ENCODE measurements at places on chromosomes 7 and 10.

DNA sequence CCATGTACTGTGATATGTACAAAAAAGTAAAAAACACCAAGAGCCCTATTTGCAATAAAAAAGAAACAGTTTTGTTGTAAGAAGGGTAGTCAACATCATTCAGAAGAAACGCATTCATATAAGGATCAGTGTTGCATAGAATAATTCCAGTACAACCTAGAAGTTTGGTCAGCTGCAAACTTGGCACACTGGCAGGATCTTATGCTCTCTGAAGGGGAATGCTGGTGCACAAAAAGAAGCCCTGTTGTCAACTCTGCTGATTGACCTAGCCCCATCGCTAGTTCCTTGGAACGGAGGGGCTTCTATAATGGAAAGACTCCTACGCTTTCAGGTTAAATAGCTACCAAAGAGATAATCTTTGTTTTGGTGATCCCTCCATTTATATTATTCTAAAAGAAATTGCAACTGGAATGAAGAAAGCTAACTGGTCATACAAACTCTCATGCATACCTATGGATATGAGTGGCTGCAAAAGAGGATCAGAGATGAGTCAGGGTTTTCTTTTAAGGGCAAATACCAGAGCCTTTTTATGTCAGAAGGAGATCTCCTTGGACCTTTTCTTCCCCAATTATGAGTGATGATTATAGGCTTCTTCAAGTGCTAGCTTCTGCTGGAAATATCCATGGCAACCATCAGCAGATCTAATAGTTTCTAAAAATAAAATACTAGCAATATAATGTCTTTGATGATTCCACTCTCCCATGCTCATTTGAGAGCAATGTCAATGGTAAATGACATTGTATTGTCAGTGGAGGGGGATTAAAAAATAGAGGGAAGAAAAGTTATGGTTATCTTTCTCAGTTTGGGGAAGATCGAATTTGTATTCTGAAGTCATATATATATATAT lies 312.4 kb upstream of the CACNA2D1 start:
- no peaks in the 10 kb centered on the region for H3K4me1 ChIP-seq
- no peak overlapping the region for H3K4me3 ChIP-seq
- no peaks in the 10 kb centered on the region for H3K36me3 ChIP-seq

- H3K36me3 ChIP-seq = no peaks in the 10 kb centered on the region
- no peak overlapping the region for H3K4me3 ChIP-seq
- no peak for DNase-seq
- H3K4me1 ChIP-seq = no peaks in the 10 kb centered on the region
Measured at GRCh38 chr10:104767745-104768144, 126.7 kb downstream of the SORCS3 start.

DNA sequence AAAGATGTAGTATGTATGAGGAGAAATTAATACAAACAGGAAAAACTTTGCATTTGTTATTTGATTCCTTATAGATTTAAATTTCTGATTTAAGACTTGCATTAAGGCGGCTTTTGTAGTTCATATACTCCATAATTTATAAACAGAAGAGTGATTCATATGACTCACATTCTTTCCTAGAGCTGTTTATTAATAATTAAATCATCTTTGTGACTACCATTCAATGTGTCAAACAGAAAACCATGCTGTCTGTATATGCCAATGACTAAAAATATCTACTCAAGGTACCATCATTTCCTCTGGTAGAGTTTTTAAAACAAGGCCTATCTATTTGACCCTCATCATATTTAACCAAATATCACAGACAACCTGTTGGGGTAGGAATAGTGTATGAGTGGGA lies 501.7 kb downstream of the PARD3 start:
- H3K4me3 ChIP-seq = no peak overlapping the region
- peaks cover 7% of the 10 kb centered on the region for H3K36me3 ChIP-seq
- no peak overlapping the region for H3K27ac ChIP-seq

GRCh38 chr7:133167300-133167699 lies 85.4 kb upstream of the CHCHD3 start:
- no peak for DNase-seq
- H3K27me3 ChIP-seq = no peaks in the 10 kb centered on the region

DNA sequence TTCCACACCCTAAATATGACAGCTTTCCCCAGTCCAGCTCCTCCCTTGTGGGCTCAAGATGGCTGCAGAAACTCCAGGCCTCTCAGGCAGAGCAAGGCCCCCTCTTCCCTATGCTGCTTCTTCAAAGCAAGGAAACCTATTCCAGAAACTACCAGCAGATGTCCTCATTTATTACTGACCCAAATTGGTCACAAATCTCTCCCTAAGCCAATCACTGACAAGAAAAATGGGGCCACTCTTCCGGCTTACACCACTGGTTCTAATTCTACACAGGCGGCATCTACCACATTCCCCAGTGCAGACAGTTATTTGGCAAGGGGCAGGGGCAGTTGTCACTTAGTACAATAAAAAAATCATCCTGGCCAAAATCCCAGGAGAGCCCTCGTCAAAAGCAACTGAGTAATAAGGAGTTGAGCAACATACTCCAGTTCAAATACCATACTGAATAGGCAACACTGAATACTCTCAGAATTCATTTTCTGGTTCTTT lies 150.4 kb downstream of the SFMBT2 start:
- no peak overlapping the region for H3K4me3 ChIP-seq
- peaks cover 24% of the 10 kb centered on the region for H3K4me1 ChIP-seq
- H3K27me3 ChIP-seq = no peaks in the 10 kb centered on the region
- H3K36me3 ChIP-seq = no peaks in the 10 kb centered on the region

DNA sequence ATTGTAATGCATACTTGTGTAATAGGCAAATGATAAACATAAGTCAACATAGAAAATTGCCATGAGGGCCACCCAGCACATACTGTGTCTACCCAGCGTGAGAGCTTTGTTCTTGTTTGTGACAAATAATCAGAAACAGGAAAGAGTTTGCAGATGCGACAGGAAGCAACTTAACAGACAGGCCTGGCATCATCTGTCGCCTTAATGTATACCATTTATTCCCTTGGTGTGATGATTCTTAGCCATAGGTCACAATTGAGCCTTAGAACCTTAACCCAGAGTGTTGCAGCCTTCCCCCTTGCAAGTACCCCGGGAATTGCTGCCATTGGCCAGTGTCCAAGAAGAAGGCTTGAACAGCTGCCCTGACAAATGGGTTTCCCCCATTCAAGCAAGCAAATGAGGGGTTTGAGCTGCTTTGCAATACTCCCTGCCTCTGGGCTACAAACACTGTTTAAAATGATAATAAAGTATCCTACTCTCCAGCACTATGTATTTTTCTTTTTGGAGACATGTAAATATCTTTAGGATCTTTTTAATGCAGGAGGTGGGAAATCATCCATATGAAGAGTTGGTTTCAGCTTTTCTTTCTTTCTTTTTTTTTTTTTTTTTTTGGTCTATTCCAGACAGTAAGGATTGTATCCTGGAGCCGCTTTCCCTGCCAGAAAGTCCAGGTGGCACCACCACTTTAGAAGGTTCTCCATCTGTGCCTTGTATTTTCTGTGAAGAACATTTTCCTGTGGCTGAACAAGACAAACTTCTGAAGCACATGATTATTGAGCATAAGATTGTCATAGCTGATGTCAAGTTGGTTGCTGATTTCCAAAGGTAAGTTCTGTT lies 80.0 kb downstream of the ZNF277 start:
- H3K27me3 ChIP-seq = no peaks in the 10 kb centered on the region
- H3K4me3 ChIP-seq = no peak overlapping the region
- H3K27ac ChIP-seq = no peak overlapping the region
- no peak for DNase-seq
- no peaks in the 10 kb centered on the region for H3K4me1 ChIP-seq
- H3K36me3 ChIP-seq = peaks cover 10% of the 10 kb centered on the region

- H3K36me3 ChIP-seq = no peaks in the 10 kb centered on the region
- no peak for DNase-seq
- H3K27ac ChIP-seq = no peak overlapping the region
- H3K27me3 ChIP-seq = no peaks in the 10 kb centered on the region
- no peak overlapping the region for H3K4me3 ChIP-seq
Measured at GRCh38 chr7:101442426-101443070, 79.9 kb downstream of the COL26A1 start.

DNA sequence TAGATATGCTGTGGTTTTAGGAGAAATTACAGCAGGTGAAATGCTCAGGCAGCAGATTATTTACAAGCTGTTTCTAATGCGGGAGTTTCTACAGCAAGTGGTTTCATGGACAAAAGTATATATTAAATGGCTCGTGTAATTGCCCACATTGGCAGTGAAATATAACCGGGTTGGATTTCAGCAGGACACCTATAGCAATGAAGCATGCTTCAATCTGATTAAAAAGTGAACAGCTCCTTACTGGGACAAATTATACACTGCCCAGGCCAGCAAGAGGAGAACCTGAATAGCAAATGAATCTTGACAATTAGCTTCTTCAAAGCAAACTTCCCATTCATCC lies 35.2 kb upstream of the LYZL1 start:
- H3K27ac ChIP-seq = no peak overlapping the region
- no peak for DNase-seq
- H3K4me3 ChIP-seq = no peak overlapping the region

DNA sequence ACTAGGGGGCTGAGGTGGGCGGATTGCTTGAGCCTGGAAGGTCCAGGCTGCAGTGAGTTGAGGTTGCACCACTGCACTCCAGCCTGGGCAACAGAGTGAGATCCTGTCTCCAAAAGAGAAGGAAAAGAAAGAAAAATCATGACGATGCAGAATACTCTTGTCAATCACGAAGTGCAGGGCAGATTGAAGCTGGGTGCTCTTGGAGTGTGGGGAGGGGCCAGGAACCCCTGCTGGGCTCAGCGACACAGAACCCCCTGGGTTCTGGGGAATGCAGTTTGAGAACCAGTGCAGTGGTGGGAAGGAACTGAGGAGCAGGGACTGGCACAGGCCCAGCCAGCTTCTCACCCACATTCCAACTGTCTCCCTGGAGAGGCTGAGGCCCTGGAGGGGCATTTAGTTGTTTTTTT lies 10.8 kb upstream of the INTS1 start:
- H3K27ac ChIP-seq = no peak overlapping the region
- peaks cover 21% of the 10 kb centered on the region for H3K4me1 ChIP-seq
- H3K36me3 ChIP-seq = no peaks in the 10 kb centered on the region
- H3K27me3 ChIP-seq = peaks cover 4% of the 10 kb centered on the region

DNA sequence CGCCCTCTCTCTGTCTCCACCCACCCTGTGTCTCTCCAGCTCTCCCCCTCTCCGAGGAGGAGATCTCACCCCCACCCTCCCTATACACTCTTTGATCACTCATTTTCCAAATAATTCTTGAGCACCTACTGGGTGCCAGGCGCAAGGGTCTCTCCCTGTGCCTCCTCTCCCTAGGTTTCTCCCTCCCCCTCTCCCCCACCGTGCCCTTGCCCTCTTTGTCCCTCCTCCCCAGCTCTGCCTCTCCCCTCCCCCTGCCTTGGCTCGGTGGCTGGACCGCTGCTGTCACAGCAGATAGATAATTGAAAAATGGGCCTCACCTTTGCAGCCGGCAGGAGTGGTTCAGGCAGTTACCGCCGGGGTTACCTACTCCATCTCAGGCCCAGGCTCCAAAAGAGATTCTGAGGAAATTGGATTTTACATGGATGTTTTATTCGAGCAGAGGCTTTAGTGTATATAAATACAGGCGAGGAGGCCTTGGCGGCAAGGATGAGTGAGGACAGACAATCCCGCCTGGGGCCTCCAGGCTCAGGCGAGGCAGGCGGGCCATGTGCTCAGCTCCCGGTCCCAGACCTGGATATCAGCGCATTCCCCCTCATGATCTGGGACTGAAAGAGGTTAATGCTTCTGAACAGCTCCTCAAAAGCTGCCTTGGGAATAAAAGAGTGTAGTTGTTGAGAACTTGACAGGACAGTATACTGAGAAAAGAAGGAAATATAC lies 60.8 kb upstream of the BTRC start:
- H3K4me1 ChIP-seq = peaks cover 21% of the 10 kb centered on the region
- no peak for DNase-seq
- no peaks in the 10 kb centered on the region for H3K36me3 ChIP-seq
- no peak overlapping the region for H3K27ac ChIP-seq

GRCh38 chr10:88978463-88978862 lies 12.1 kb upstream of the FAS start:
- DNase-seq = no peak
- H3K27ac ChIP-seq = peak overlapping the region; percentile 15
- no peaks in the 10 kb centered on the region for H3K27me3 ChIP-seq
- H3K4me3 ChIP-seq = no peak overlapping the region
- peaks cover 30% of the 10 kb centered on the region for H3K4me1 ChIP-seq
- no peaks in the 10 kb centered on the region for H3K36me3 ChIP-seq

- no peaks in the 10 kb centered on the region for H3K36me3 ChIP-seq
- no peak for DNase-seq
- H3K27me3 ChIP-seq = no peaks in the 10 kb centered on the region
- no peak overlapping the region for H3K27ac ChIP-seq
- H3K4me3 ChIP-seq = no peak overlapping the region
Measured at GRCh38 chr7:67781841-67782240, 785.2 kb downstream of the TYW1 start.

DNA sequence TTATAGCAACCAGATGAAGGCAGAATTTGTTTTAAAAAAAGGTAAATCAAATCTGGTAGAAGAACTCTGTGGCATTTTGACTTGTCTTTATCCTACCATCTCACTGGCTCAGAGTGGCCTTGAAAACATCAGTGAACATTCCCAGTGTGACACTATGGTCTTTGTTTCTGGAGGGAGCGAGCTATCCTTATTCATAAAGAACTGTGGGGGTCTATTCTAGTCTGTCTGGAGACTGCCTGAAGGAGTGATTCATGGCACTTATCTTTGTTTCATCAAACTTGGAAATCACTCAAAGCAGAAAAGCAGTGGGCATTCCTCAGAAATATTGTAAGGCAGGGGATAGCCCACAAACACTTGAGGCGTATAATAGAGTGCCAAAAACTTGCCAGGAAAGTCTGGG lies 719.1 kb downstream of the PCDH15 start:
- no peak overlapping the region for H3K27ac ChIP-seq
- H3K4me1 ChIP-seq = no peaks in the 10 kb centered on the region
- DNase-seq = no peak
- H3K4me3 ChIP-seq = no peak overlapping the region

- no peaks in the 10 kb centered on the region for H3K27me3 ChIP-seq
- H3K36me3 ChIP-seq = no peaks in the 10 kb centered on the region
- H3K4me1 ChIP-seq = no peaks in the 10 kb centered on the region
- H3K27ac ChIP-seq = no peak overlapping the region
- no peak overlapping the region for H3K4me3 ChIP-seq
Measured at GRCh38 chr10:35855155-35855947, 213.3 kb upstream of the FZD8 start.

- no peaks in the 10 kb centered on the region for H3K36me3 ChIP-seq
- no peak overlapping the region for H3K4me3 ChIP-seq
- H3K27ac ChIP-seq = no peak overlapping the region
- H3K4me1 ChIP-seq = peaks cover 24% of the 10 kb centered on the region
- H3K27me3 ChIP-seq = no peaks in the 10 kb centered on the region
- DNase-seq = no peak
Measured at GRCh38 chr10:79002336-79002735, 66.4 kb upstream of the ZMIZ1 start.

GRCh38 chr7:149881328-149882247 lies 7.8 kb downstream of the ATP6V0E2 start:
- peaks cover 18% of the 10 kb centered on the region for H3K4me1 ChIP-seq
- H3K27ac ChIP-seq = no peak overlapping the region
- H3K27me3 ChIP-seq = no peaks in the 10 kb centered on the region
- H3K36me3 ChIP-seq = no peaks in the 10 kb centered on the region
- no peak overlapping the region for H3K4me3 ChIP-seq

- no peak overlapping the region for H3K27ac ChIP-seq
- H3K4me3 ChIP-seq = no peak overlapping the region
- H3K4me1 ChIP-seq = peaks cover 19% of the 10 kb centered on the region
- H3K27me3 ChIP-seq = peaks cover 31% of the 10 kb centered on the region
- DNase-seq = no peak
Measured at GRCh38 chr7:151020231-151020630, 4.1 kb downstream of the ATG9B start.

- DNase-seq = no peak
- no peaks in the 10 kb centered on the region for H3K27me3 ChIP-seq
- H3K4me1 ChIP-seq = peaks cover 15% of the 10 kb centered on the region
- H3K36me3 ChIP-seq = no peaks in the 10 kb centered on the region
- no peak overlapping the region for H3K4me3 ChIP-seq
Measured at GRCh38 chr10:34773636-34774630, 41.2 kb downstream of the PARD3 start.
